Activated T-cell treated with anti-CD3 and anti-CD28 coated beads, Interleukin-2, amount 50 U/mL, for 72 hours (primary cell): ENCODE measurements at places on chromosomes 1 and 21. TPM values are rescaled to one million over a fixed set of nuclear protein-coding genes. Genes with fewer than 3 reads are reported as not detected.

Gene MCM3AP
- 120 TPM for total RNA-seq

Gene SPOCD1
- total RNA-seq: 1.0 TPM

Gene IFI16
- 311 TPM for total RNA-seq

Gene CFAP410
- 14.5 TPM for total RNA-seq

Gene CCDC190
- total RNA-seq: not detected

Gene PNRC2
- 196 TPM for total RNA-seq

Gene SF3B4
- total RNA-seq: 74.4 TPM

- no peak for DNase-seq
Observed at GRCh38 chr1:172003766-172004530, 162.7 kb downstream of the DNM3 start.

- peak; percentile 36 for DNase-seq
Observed at GRCh38 chr1:31413405-31414001, 490 bp downstream of the SERINC2 start.

DNA sequence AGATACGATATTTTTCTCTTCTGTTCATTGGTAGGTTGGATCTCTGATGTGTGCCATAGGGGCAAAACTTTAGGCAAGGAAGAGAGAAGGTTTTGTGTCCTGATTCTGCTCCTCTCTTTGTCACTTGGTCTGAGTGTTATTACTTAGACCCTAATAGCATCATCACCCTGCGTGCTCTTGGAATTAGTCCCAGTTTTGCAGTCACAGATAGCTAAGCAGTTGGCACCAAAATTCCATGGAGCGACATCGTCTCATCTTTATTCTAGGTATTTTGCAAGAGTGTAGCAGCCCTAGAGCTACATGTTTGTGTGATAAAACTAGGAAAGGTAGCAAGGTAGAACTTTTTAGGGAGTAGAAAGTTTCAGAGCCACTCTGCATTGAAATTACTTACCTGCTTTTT lies 23.8 kb downstream of the PIP5K1A start:
- DNase-seq: no peak

DNA sequence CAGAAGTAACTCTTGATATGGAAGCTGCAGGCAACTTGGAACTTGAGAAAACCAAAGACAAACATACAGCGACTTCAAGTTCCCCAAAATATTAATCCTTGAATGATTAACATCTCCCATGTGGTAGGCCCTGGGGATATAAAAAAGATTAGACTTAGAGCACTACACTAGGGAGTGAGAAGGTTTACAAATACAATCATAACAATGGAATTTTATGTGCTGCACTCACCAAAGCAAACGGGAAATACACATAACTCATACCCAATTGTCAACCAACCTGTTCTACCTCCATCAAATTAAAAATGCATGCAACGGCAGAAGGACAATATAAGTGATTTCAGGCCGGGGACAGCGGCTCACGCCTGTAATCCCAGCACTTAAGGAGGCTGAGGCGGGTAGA lies 3.7 kb downstream of the SMYD3 start:
- DNase-seq: no peak

GRCh38 chr1:247118946-247119446 lies 14.8 kb upstream of the ZNF669 start:
- peak; percentile 61 for DNase-seq

GRCh38 chr1:38127428-38127827 lies 80.8 kb upstream of the POU3F1 start:
- no peak for DNase-seq

GRCh38 chr1:9825093-9826074 lies 1.6 kb upstream of the CLSTN1 start:
- DNase-seq: peak; percentile 34

GRCh38 chr1:46689897-46690296 lies 18.2 kb downstream of the TEX38 start:
- DNase-seq: no peak

- DNase-seq: peak; percentile 1
Observed at GRCh38 chr1:18530587-18531502, 50.1 kb downstream of the KLHDC7A start.

GRCh38 chr1:232164078-232164963 lies 465.6 kb downstream of the SIPA1L2 start:
- DNase-seq: no peak
